Small intestine (tissue), 16 donors: ENCODE measurements at places on chromosomes 5 and 9. TPM values are rescaled to one million over a fixed set of nuclear protein-coding genes. Genes with fewer than 3 reads are reported as not detected.

The NOXA1 gene
- polyA plus RNA-seq: 8.0 TPM

The ACTBL2 gene
- not detected for polyA plus RNA-seq

The NRG2 gene
- polyA plus RNA-seq: not detected

The C7 gene
- 111 TPM for polyA plus RNA-seq

GRCh38 chr5:11273180-11273903 lies 512.3 kb upstream of the DAP start:
- H3K27ac ChIP-seq: no peak overlapping the region
- no peaks in the 10 kb centered on the region for H3K4me1 ChIP-seq
- no peak overlapping the region for H3K4me3 ChIP-seq
- H3K27me3 ChIP-seq: no peaks in the 10 kb centered on the region

- H3K27ac ChIP-seq: no peak overlapping the region
- DNase-seq: no peak
- no peak overlapping the region for H3K4me3 ChIP-seq
- H3K4me1 ChIP-seq: no peaks in the 10 kb centered on the region
- H3K36me3 ChIP-seq: peaks cover under 1% of the 10 kb centered on the region
Observed at GRCh38 chr9:135508211-135508820, 7.8 kb downstream of the MRPS2 start.

DNA sequence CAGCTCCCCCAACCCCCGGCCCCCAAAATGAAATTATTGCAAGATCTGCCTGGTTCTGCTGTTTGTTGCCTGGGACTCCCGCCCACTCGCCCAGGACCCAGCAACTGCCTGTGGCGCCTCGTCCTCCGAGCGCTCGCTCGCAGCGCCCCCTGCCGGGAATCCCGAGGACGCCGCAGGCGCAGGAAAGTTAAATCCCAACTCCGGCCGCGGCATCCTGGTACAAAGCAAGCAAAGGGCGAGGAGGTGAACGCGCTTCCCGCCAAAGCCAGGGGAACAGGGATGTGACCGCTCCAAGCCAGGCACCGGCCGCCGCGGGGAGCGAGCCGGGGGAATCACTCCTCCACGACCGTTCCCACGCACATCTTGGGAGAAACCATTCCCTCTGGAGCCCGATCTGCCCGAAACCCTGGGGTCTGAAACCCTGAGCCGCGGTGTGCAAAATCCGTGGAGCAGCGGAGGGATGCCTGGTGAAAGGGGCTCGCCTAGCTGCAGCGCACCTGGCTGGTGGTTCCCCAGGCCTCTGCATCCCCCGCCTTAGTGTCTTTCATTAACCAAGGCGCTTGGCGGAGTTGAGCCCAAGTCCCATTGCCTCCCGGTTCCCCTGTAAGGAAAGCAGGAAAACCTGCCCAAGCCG lies 1.3 kb downstream of the SEMA5A start:
- H3K27me3 ChIP-seq: peaks cover 3% of the 10 kb centered on the region
- H3K4me3 ChIP-seq: peak overlapping the region; percentile 51
- H3K36me3 ChIP-seq: peaks cover 6% of the 10 kb centered on the region
- peak overlapping the region; percentile 40 for H3K27ac ChIP-seq
- peak; percentile 86 for DNase-seq
- no peaks in the 10 kb centered on the region for H3K4me1 ChIP-seq

DNA sequence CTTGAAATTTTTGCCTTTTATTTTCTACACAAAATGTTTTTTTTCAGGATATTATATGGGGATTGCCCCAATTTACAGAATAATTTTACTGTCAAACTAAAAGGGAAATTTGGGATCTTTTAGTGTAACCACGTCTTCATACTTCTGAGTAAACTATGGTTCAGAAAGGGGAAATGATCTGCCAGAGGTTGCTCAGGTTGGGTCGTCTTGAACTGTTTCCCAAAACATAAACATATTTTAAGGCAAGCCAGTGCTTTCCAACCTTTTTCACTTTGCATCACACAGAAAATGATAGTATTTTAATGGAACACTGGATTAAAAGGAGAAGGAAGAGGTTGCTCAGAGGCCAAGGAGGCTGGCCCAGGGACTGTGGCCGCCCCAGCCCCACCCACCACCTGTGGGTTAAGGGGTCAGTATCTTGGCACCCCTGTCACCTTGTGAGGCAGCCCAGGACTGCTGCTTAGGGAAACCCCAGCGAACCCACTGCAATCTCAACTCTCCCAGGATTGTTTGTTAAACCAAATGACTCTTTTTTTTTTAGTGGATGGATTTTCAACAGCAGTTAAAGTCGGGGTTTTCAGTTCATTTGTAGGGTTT lies 142.7 kb upstream of the DHFR start:
- no peaks in the 10 kb centered on the region for H3K27me3 ChIP-seq
- no peak overlapping the region for H3K27ac ChIP-seq
- peaks cover 17% of the 10 kb centered on the region for H3K36me3 ChIP-seq
- DNase-seq: no peak
- H3K4me1 ChIP-seq: no peaks in the 10 kb centered on the region
- H3K4me3 ChIP-seq: no peak overlapping the region

DNA sequence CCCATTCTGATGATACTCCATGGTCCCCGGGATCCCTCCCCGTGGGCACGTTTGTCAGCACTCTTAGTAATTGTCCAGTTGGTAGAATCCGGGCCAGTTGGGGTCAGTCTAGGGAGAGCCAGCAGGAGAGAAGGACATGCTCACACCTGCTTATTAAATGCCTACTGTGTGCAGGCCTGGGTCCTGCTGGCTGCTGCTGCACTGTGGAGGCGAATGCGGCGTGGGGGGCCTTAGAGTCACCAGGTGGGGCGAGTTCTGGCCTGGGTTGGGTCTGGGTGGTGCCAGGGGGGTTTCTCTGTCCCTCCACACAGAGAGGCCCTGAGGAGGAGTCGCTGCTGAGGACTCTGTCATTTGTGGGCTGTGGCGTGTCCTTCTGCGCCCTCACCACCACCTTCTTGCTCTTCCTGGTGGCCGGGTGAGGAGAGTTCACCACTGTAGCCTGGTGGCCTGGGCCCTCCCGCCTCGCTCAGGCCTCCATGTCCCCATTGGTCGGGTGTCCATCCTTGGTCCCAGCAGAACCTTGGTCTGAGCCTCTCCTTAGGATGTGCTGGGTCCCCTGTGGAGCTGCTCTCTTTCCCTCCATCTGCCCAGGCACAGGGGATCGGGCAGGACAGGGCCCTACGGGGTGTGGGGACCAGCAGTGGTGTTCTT lies 17.3 kb downstream of the ADGRD2 start:
- H3K27ac ChIP-seq: no peak overlapping the region
- H3K4me1 ChIP-seq: no peaks in the 10 kb centered on the region
- no peaks in the 10 kb centered on the region for H3K27me3 ChIP-seq
- no peak overlapping the region for H3K4me3 ChIP-seq
- no peaks in the 10 kb centered on the region for H3K36me3 ChIP-seq
- DNase-seq: no peak

DNA sequence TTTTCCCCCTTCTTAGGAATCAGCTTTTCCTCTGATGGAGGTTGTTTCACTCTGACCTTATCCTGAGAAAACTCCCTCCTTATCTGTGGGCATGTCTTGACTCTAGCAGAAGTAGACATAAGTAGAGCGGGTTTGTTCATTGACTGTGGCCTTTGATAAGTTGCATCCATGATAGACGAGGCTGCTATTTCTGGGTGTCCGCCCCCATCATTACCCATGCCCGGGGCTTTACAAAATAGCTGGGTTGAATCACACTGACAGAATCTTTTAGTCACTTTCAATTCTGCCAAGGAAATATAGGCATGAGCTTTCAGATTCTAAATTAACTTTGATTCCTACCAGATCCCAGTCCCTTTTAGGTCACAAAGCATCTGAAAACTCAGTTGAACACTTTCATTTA lies 223.8 kb downstream of the SEC61B start:
- H3K27ac ChIP-seq: no peak overlapping the region
- no peak for DNase-seq
- no peaks in the 10 kb centered on the region for H3K36me3 ChIP-seq
- no peaks in the 10 kb centered on the region for H3K4me1 ChIP-seq

- peaks cover 2% of the 10 kb centered on the region for H3K27me3 ChIP-seq
- H3K36me3 ChIP-seq: no peaks in the 10 kb centered on the region
- no peak overlapping the region for H3K4me3 ChIP-seq
- no peaks in the 10 kb centered on the region for H3K4me1 ChIP-seq
Observed at GRCh38 chr9:88807426-88807825, 183.8 kb upstream of the S1PR3 start.

DNA sequence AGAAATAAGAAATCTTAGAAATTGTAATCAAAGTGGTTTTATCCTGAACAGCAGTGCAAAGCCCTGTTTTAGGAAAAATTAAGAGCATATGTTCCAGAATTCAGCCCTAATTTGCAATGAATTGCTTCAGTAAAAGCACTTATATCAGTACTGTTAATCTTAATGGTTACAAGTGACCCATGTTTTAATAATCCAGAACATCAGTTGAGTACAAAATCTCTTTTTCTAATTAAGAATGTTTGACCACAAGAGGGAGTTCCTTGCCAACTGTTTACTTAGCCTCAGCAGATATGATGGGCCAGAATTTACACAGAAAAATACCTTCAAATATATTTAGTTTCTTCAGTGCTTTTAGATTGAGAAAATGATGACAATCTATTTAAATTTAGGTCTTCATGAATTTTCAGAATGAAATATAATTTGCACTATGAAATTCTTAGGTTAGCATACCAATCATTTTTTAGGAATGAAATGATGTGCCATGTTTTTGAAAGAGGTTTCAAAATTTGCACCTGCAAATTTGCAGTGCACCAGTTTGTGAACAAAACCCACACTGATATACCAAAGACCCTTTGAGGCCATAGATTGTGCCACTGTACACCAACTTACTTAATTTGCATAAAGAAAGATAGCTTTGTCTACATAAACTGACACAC lies 926.3 kb upstream of the ARRDC3 start:
- H3K36me3 ChIP-seq: no peaks in the 10 kb centered on the region
- H3K4me1 ChIP-seq: no peaks in the 10 kb centered on the region
- no peak overlapping the region for H3K27ac ChIP-seq
- no peaks in the 10 kb centered on the region for H3K27me3 ChIP-seq
- peak; percentile 8 for DNase-seq

DNA sequence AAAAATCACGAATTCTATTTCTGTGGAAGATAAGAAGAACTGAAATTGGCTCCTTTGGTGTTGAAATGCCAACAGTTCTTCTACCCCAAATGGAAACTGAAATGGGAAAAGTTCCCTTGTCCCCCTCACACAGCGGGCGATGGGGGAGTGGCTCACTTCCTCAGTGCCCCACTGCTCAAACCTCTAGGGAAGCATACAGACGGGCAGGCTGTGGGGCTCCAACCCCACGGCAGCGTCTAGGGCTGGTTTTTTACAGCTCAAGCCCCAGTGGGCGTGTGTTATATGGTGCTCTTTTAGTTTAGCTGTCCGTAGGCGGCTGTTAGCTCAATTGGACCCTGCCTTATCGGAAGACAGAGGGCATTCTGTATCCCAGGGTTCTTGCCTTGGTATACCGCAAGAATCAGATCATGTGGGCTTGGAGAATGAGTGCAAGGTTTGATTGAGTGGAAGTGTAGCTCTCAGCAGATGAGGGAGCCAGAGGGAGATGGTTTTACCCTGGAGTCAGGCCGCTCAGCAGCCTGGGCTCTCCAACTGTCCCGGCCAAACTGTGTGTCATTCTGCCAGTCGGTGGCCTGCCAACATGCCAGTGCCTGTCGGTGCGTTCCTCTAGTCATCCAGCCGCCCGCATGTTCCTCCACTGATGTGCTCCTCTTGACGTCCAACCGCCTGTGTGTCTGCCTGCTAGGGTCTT lies 166.3 kb upstream of the ZNF608 start:
- no peaks in the 10 kb centered on the region for H3K36me3 ChIP-seq
- no peak overlapping the region for H3K4me3 ChIP-seq
- no peaks in the 10 kb centered on the region for H3K27me3 ChIP-seq
- peaks cover 10% of the 10 kb centered on the region for H3K4me1 ChIP-seq
- H3K27ac ChIP-seq: no peak overlapping the region

DNA sequence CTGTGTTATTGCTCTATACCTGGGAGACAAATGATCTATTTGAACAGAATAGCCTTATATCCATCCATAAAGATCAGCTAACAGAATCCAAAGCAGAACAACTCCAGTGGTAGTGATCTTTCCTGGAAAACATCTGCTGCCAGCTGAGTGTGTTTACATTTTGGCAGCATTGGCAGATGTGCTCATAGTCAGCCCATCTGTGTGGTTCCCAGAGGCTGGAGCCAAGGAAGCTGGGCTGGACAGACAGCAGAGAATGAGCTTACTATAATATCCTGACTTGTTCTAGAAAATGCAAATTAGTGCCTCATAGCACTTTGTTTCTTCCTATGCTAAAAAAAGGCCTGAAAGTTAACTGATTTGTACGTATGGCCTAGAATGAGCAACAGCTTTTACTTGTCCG lies 99.7 kb downstream of the ST8SIA4 start:
- H3K27ac ChIP-seq: no peak overlapping the region
- no peaks in the 10 kb centered on the region for H3K4me1 ChIP-seq
- no peaks in the 10 kb centered on the region for H3K36me3 ChIP-seq
- DNase-seq: no peak

GRCh38 chr5:73735032-73735734 lies 109.2 kb downstream of the ARHGEF28 start:
- no peaks in the 10 kb centered on the region for H3K36me3 ChIP-seq
- no peaks in the 10 kb centered on the region for H3K27me3 ChIP-seq
- H3K4me1 ChIP-seq: no peaks in the 10 kb centered on the region
- no peak overlapping the region for H3K27ac ChIP-seq

DNA sequence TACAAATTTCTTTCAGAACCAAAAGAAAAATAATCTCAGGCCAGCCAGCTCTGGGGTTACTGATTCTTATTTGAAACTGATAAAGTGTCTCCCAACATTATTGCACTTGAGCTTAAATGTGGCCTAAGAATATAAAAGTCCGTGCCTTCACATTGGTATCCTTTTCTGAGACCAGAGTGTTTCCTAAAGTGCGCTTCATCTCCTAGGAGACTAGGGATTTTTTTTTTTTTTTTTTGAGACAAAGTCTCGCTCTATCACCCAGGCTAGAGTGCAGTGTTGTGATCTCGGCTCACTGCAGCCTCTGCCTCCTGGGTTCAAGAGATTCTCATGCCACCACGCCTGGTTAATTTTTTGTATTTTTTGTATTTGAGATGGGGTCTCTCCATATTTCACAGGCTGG lies 23.6 kb upstream of the KCNIP1 start:
- H3K27ac ChIP-seq: no peak overlapping the region
- no peaks in the 10 kb centered on the region for H3K36me3 ChIP-seq
- H3K4me3 ChIP-seq: no peak overlapping the region

DNA sequence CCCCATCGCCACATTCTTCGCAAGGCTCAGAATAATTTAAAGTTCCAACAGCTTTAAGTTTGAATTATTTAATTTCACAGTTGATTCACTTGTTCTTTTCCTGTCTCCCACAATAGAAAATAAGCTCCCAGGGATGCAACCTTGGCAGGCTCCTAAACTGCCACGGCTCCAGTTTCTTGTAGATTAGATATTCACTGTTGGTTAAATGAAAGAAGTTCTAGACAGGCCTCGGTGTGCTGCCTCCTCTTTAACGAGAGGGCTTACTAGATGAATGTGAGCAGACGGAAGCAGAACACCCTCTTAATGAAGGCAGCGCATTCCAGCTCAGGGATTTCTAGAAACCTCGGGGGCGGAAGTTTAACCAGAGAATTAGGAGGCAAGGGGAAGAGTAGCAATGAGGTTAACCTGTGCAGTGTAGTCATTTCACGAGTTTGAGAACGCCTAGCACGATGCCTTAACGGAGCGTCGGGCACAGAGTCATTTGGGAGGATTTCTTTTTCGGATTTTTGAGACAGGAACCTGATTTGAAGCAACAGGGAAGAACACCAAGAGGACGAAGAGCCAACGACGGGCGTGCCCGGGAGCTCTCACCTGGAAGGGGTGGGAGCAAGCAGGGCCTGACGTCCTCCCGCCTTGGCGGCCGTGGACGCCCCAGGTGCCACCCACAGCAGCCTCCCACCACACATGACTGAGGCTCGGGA lies 637 bp upstream of the SMC5 start:
- H3K36me3 ChIP-seq: peaks cover 4% of the 10 kb centered on the region
- H3K27me3 ChIP-seq: no peaks in the 10 kb centered on the region
- peak overlapping the region; percentile 18 for H3K4me3 ChIP-seq
